ENCODE measurements at places on chromosomes 4 and X. TPM values are rescaled to one million over a fixed set of nuclear protein-coding genes. Genes with fewer than 3 reads are reported as not detected.

- no peak for DNase-seq
Observed at GRCh38 chrX:74117962-74118902, 185.7 kb upstream of the ZCCHC13 start.

Gene GSX2
- total RNA-seq, result not detected

GRCh38 chr4:125191232-125191631 lies 123.5 kb upstream of the FAT4 start:
- DNase-seq, result no peak

Gene GAGE12F
- total RNA-seq, result not detected

Gene ALAS2
- total RNA-seq, result 0.60 TPM

DNA sequence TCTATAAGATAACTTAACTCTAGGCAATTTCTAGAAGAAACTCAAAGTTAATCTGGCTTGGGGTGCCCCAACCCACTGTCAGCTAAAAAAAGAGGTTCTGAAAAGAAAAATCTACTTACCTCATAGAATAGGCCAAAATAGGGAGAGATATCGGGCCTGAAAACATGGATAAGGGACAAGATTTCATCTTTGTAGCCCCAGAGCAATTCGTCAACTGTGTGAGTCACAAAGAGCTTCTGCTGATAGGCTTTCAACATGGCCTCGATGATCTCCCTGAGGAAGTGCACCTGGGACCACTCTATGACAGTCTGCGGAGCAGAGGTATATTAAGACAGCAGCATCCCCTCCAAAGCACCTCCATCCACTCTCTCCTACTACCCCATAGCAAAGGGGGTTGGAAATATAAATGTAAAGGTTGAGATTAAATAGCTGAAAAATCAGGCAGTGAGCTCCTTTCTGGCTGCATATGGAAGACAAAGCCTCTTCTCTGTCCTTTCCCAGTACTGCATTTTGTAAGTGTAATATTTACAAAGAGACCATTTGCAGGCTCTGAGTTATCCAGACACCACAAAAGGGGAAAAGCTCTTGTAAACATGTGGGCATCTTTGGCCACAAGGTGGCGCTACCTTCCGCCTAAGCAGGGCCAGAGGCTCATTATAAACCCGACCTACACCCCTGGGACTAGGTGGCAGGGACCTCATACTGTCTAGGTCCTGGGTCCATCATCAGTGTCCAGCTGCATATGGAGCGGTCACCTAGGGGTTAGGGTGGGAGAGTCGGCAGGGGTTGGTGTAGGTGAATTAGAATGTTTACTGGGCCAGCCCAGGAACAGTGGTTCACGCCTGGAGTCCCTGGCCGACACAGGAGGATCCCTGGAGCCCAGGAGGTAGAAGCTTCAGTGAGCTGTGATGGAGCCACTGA lies 31.5 kb upstream of the NUP54 start:
- DNase-seq, result peak; percentile 85

DNA sequence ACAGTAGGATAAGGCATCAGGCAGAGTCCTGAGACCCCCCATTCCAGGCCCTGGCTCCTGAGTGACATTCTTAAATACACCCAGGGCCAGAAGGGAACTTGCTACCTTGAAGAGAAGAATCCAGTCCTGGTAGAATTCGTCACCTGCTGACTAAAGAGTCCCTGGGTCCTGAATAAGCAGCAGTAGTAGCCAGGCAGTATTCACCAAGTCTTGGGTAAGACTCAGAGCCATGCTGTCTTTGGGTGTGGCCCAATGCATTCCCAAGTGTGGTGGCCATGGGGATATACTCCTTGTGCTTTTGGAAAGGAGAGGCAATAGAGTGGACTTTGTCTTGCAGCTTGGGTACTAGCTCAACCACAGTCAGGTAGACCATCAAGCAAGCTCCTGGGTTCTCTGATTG lies 359.1 kb downstream of the DMD start:
- no peak for DNase-seq

Gene MAGEB1
- total RNA-seq, result not detected

DNA sequence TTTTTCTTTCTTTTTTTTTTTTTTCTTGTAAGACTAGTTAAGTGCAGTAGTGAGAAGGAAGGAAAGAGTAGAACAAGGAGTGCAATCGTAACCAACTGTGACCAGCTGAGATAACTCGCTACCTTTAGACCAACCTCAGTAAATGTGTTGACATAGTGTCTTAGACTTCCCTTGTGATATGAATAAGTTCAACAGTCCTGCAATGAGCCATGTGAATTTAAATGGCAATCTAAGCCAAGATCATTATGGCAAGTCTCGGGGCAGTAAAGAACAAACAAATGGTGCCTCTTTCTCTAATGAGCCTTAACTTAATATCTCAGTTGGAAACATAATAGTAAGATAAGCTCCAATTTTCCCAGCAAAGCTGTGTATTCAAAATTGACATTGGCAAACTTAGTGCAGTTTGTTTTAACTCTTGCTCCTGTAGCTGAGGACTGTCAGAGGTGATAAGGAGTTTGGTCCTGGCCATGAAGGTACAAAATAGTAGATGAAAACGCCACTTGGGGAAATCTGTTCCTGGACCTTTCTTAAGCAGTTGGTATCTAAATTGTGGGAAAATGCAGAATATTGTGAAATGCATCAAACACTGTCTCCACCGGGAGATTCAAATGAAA lies 13.8 kb upstream of the RELL1 start:
- DNase-seq, result no peak

- no peak for DNase-seq
Observed at GRCh38 chr4:1822568-1823544, 29.8 kb downstream of the FGFR3 start.

- DNase-seq, result no peak
Observed at GRCh38 chr4:184937030-184937710, 81.1 kb upstream of the HELT start.

Gene CCSER1
- 94.5 TPM for total RNA-seq

DNA sequence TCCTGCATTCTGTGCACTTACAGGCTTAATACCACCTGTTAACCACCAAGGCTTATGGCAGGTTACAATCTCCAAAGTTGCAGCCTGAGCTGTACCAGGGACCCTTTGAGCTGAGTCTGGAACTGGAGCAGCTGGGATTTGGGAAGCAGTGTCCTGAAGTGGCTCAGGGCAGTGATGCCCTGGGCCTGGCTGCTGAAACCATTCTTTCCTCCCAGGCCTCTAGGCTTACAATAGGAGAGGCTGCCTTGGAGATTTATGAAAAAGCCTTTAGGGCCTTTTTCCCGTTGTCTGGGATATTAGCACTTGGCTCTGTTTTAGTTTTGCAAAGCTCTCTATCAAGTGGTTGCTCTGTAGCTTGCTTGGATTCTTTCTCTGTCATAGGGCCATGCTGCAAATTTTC lies 154.3 kb upstream of the CASK start:
- DNase-seq, result no peak

GRCh38 chrX:134186362-134187121 lies 50.4 kb upstream of the CCDC160 start:
- DNase-seq, result no peak

Gene KIT
- total RNA-seq, result 21.0 TPM

Gene SLC2A9
- 67.5 TPM for total RNA-seq

- DNase-seq, result no peak
Observed at GRCh38 chr4:94827481-94828110, 69.8 kb downstream of the BMPR1B start.

- no peak for DNase-seq
Observed at GRCh38 chr4:101345271-101345595, 2.1 kb downstream of the PPP3CA start.

Gene ARHGAP24
- 11.2 TPM for total RNA-seq

GRCh38 chr4:26878794-26879391 lies 18.3 kb downstream of the STIM2 start:
- DNase-seq, result no peak

GRCh38 chrX:71998836-71999509 lies 88.3 kb downstream of the NHSL2 start:
- DNase-seq, result no peak

- no peak for DNase-seq
Observed at GRCh38 chr4:36884151-36884550, 360.4 kb upstream of the NWD2 start.

Gene CBR4
- total RNA-seq, result 34.0 TPM

DNA sequence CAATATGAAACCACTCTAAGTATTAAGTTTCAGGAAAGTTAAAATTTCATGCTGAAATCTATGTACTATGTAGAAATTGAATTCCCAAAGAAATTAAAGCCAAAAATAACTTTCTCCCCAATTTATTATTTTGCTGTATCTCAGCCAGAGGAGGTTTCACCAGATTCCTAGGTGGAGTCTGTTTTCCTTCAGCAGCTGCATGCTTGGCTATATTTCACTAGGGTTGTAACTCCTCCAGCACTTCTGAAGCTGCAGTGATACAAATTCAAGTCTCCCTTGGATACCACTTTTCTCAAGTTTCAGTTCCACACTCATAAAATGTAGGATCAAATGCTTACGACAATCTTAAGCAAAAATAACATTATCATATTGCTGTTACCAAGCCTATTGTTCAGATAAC lies 41.2 kb upstream of the ZC4H2 start:
- no peak for DNase-seq

DNA sequence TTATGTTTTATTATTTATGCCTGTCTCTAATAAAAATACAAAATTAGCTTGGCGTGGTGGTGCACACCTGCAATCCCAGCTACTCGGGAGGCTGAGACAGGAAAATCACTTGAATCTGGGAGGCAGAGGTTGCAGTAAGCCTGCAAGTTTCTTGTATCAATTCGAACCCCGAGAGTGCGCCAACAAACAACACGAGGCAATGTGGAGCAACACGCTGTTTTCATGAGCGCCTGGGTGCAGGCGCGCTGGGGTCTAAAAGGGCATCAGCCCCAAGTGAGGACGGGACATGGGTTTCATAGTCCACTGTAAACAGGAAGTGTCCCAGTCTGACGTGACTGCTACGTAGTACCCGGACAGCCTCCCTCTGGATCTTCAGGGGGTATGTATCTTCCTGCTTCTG lies 1634.6 kb upstream of the AGA start:
- no peak for DNase-seq

GRCh38 chr4:153514001-153514526 lies 47.9 kb downstream of the TMEM131L start:
- no peak for DNase-seq

Gene PHOX2B
- not detected for total RNA-seq

Gene SMIM31
- total RNA-seq, result 4.6 TPM

Gene SPANXA1
- total RNA-seq, result not detected

- no peak for DNase-seq
Observed at GRCh38 chr4:25178838-25179261, 18.6 kb upstream of the SEPSECS start.

- DNase-seq, result no peak
Observed at GRCh38 chr4:38166082-38166481, 205.9 kb downstream of the PTTG2 start.

Gene SPIN3
- 23.8 TPM for total RNA-seq

Gene TMEM187
- total RNA-seq, result 12.8 TPM

Gene ZNF711
- total RNA-seq, result 6.4 TPM

Gene F9
- not detected for total RNA-seq

- DNase-seq, result no peak
Observed at GRCh38 chr4:140427919-140428471, 547 bp upstream of the CLGN start.

- DNase-seq, result no peak
Observed at GRCh38 chr4:158873795-158874401, 105.1 kb downstream of the FNIP2 start.

Gene SLC9B1
- 1.8 TPM for total RNA-seq

GRCh38 chr4:40995850-40996249 lies 218.5 kb downstream of the APBB2 start:
- no peak for DNase-seq

DNA sequence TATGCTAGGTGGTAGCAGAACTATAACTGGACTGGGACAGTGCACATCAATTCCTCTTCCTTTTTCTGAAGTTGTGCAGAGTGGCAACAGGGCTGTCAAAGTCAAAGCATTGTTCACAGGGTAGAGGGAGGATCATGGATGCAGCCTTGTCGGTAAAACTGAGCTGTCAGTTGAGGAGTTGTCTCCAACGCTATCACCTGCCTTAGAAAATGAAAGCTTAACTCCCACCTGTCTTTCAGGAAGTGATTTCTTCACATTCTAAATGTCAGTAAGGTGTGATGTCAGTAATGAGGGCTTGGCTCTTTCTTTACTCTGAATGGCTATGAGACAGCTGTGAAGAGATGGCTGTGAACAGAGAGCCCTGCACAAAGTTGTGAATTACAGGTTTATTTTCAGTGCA lies 66.4 kb upstream of the BANK1 start:
- no peak for DNase-seq

Gene FREM3
- 0.39 TPM for total RNA-seq

DNA sequence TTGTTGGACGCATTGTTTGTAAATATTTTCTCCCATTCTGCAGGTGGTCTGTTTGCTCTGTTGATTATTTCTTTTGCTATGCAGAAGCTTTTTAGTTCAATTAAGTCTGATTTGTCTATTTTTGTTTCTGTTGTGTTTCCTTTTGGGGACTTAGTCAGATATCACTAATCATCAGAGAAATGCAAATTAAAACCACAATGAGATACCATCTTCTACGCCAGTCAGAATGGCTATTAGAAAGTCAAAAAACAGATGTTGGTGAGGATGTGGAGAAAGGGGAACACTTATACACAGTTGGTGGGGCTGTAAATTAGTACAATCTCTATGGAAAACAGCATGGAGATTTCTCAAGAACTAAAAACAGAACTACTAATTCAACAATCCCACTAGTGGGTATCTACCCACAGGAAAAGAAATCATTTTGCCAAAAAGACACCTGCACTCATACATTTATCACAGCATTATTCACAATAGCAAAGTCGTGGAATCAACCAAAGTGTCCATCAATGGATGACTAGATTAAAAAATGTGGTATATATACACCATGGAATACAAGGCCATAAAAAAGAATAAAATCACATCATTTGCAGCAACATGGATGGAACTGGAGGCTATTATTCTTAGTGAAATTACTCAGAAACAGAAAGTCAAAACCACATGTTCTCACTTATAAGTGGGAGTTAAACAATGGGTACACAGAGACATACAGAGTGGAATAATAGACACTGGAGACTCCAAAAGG lies 8.1 kb downstream of the COQ2 start:
- no peak for DNase-seq

Gene PABPC4L
- 2.0 TPM for total RNA-seq

GRCh38 chrX:52082578-52082977 lies 13.6 kb upstream of the MAGED4B start:
- DNase-seq, result no peak

DNA sequence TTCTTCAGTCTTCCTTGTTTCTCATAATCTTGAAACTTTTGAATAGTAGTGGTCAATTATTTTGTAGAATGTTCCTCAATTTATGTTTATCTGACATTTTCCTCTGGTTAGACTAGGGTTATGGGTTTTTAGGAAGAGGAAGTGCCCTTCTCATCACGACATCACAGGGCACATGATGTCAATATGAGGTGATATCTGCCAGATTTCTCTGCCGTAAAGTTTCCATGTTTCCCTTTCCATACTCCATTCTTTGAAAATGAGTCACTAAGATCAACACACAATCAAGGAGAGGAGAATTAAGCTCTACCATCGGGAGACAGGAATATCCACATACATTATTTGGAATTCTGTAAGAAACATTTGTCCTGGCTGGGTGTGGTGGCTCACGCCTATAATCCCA lies 28.4 kb downstream of the RP2 start:
- no peak for DNase-seq

Gene WDR17
- 5.5 TPM for total RNA-seq

- no peak for DNase-seq
Observed at GRCh38 chr4:119046263-119046662, 89.4 kb upstream of the MYOZ2 start.

GRCh38 chrX:10620121-10620699 lies at the start of gene MID1:
TSS of gene MID1 (minus strand) at chrX:10620585. CDS start at chrX:10567547, 53,038 bp downstream.
- DNase-seq, result peak; percentile 76

- no peak for DNase-seq
Observed at GRCh38 chr4:9608300-9608699, 164.1 kb downstream of the DEFB131A start.

GRCh38 chr4:148238086-148238485 lies 204.1 kb downstream of the NR3C2 start:
- DNase-seq, result no peak

Gene ACSL1
- 104 TPM for total RNA-seq

Gene CCDC110
- 2.3 TPM for total RNA-seq

Measured in ureter (tissue), 1 donor.